Mesendoderm (in vitro differentiated cells): ENCODE measurements at places on chromosomes 5 and 9.

GRCh38 chr9:17994695-17995425 is 416.0 kb downstream of the SH3GL2 start:
- peak; percentile 25 for DNase-seq

DNA sequence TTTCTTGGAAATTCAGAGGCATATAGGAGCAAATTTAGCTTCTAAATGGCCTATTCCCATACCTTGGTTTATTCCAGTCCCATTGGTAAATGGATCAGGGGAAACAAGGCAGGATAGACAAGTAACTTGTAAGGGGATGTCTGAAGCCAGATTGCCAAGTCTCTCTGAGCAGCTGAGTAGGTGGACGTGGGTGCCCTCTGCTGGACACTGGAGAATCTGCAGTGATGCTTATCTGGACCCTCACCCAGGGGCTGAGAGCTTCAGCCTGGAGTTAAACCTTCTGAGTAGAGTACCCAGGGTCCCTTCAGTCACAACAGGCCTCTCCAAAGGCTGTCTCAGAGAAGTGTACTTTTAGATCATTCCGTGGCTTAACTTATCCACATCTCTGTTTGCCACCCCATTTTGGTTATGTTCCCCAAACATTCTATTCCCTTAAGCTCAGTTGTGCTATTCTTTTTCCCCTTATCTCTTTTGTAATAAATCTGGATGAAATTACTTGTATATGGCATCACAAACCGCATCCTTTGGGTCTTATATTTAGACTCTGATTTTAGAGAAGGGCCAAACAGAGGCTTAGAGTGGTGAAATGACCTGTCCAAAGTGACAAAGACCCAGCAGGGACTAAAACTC is 218.3 kb upstream of the GLRA1 start:
- peak; percentile 85 for DNase-seq

DNA sequence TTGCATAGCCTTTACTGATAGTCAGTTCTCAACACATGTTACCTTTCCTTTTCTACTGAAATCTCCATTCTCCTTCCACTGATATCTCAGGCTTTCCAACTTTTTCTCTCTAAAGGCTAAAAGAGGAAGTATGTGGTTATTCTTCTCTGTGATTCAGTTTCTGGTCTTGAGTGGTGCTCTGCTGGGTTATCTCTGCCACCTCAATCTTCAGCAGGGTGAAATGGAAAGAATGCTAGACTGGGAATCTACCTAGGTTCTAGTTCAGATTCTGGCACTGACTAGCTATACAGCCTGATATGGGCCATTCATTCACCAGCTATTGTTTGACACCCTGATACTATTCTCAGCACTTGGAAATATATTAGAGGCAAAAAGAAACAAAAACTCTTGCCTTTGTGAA is 124.9 kb upstream of the GRIA1 start:
- DNase-seq = no peak

DNA sequence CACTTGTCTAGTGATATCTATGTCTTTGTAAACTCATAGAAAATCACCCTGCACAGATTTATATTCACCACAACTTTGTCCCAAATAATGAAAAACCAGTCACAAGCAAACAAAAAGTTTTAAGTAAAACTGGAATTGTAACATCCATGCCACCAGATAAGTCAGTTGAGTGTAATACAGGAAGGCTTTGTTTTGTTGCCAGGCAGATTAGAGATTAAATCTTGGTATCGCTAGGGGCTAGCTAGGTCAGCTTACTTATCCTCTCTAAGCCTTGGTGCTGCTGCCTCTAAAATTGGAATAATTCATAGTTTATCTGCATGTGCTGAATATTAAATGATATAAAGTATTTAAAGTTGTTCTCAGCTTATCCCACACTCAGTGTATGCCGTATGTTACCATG is 1062.5 kb downstream of the CDH9 start:
- peak; percentile 32 for DNase-seq

GRCh38 chr9:96721731-96722429 is 56.0 kb downstream of the ZNF510 start:
- DNase-seq = no peak

DNA sequence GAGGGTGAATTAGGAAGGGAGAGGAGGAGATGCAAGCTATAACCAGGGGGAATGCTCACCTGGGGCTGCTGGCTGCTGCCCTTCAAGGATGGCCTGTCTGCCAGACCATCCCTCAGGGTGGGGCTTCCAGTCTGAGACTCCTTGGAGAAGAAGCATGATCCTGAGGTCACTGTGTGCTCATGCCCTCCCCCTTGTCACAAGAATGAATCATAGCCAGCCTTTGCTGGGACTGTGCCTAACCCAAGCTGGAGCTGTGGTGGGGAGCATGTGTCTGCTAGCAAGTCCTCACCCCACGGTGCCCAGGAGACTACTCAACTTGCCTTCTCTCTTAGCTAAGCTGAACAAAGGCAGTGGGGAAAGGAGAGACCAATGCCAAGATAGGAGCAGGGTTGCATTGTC is 463.6 kb downstream of the SPOCK1 start:
- peak; percentile 15 for DNase-seq

DNA sequence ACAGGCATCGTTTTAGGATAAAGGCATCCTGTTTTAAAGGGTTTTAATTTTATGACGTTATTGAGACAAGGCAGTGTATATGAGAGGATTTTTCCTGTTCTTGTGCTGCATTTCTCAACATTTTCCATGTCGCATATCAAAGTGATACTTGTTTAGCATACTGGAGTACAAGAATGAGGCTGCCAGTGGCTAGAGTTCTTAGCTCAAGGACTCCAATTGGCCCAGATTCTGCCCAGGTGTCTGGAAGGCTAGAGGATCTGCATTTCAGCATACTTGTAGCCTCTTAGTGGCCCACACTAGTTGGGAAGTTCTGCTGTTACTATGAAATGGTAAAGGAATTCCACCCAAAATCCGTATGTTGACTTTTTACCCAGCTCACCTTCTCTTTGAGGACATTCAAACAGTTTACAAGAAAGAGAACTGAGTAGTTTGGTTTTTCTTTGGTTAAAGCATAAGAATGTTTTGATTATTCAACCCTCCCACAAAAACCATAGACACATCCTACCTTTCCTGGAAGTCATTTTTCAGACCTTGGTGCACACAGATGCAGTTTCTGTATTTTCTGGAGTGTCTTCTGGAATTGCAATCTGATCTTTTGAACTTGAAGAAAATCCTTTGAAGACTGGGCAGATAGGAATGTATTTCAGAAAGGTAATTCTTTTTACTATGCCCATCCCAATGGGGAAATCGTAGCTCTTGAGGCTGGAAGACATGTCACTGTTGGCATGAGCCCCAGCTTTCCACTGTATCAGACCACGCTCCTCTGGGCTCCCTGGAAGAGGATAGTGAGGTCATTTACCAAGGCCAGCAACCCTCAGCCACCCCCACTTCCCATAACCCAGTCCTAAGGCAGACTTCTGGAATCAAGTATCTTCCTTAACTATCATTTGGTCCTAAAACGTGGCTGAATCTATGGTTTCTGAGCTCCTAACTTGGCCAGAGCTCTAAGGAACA is 11.3 kb downstream of the SLC23A1 start:
- DNase-seq = no peak

DNA sequence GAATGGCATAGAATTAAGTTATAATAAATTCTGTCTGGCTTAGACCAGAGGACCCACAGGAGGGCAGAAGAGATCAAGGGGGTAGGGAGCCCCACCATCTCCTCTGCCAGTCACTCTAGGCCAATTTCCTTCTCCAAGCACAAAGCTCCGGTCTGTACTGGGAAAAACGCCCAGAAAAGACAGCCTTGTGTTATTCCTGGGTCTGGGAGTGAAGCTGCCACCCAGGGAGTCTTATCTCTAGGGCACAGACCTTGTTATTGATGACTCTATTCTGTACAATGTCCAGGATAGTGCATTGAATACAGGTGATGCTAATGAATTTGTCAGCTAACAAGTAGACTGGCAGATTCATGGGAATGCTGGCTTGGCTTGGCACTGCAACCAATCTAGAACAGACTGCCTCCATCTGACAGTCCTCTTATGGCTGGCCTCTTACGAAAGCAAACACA is 60.7 kb downstream of the MED27 start:
- no peak for DNase-seq

DNA sequence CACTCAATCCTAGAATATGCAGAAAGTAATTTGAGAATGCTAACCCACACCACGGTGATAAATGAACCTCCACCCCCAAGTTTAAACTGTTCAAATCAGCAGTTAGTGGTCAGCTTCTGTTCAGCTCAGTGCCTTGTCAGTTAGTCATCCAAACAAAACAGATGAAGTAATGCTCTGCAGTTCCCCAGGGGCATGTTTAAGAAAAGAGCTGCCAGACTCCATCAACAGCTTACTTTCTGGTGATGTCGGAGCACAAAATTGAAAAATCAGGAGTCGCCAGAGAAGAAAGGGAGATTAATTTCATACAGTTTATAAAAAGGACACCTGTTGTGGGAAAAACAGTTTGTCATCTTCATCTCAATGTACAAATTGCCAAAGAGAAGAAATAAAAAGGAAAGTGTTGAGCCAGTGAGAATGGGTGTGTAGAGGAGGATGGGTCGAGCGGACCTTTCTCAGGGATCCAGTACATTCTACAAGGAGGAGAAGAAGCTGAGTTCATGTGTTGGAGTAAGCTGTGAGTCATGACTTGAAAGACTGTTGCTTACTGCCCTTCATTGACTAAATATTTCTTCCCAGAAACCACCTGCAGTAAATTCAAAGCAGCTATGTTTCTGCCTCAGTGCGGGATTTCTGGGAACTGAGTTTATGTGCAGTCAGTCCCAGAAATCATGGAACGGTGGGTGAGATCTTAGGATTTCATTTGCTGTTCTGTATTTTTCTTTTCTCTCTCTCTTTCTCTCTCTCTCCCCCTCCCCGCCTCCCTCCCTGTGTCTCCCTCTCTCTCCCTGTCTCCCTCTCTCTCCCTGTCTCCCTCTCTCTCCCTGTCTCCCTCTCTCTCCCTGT is 13.7 kb downstream of the TRIO start:
- peak; percentile 79 for DNase-seq

GRCh38 chr5:23450187-23450586 is 57.2 kb upstream of the PRDM9 start:
- no peak for DNase-seq
